ENCODE measurements at places on chromosomes 6 and 20.

GRCh38 chr6:100479179-100480035 lies 14.7 kb upstream of the SIM1 start:
- DNase-seq: no peak

GRCh38 chr6:76435174-76435573 lies 362.7 kb upstream of the IMPG1 start:
- DNase-seq: no peak

- DNase-seq: peak; percentile 31
Measured at GRCh38 chr20:63071541-63072181, 64.9 kb upstream of the BHLHE23 start.

DNA sequence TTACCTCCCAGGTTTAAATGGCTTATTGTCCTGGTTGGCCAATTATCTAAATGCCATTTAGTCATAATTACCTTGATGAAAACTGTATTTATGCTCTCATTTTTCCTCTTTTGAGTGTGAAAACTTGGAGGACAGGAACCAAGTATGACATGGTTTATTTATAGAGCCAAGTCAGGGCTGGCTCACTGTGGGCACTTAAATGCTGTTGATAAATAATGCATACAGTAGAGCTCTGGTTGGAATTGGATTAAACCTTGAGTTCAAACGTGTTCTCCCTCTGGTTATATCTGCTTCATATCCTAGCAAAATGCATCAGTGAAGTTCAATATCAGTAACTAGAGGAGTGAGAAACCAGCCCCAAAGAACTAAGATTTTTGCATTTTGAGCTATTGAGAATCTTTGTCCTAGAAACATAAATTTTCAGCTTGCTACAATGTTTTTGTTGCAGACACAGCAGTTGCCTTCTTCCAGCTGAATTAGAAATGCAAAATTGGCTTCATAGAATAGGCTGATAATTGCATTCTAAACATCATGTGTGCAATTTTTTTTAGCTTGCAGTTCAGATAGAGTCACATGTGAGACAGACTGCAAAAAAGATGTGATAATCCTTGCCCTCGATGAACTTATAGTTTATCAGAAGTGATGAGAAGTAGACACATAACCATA lies 255.8 kb downstream of the BTBD3 start:
- DNase-seq: no peak

DNA sequence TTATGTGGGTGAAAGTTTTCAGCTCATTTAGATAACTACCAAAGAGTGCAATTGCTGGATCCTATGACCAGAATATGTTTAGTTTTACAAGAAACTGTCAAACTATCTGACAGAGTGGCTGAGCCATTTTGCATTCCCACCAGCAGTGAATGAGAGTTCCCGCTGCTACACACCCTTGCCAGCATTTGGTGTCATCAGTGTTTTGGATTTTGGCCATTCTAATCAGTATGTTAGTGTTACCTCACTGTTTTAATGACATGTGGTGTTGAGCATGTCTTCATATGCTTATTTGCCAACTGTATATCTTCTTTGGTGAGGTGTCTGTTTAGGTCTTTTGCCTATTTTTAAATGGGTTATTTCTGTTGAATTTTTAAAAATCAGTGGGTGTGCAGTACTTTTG lies 120.9 kb downstream of the CFAP61 start:
- no peak for DNase-seq

DNA sequence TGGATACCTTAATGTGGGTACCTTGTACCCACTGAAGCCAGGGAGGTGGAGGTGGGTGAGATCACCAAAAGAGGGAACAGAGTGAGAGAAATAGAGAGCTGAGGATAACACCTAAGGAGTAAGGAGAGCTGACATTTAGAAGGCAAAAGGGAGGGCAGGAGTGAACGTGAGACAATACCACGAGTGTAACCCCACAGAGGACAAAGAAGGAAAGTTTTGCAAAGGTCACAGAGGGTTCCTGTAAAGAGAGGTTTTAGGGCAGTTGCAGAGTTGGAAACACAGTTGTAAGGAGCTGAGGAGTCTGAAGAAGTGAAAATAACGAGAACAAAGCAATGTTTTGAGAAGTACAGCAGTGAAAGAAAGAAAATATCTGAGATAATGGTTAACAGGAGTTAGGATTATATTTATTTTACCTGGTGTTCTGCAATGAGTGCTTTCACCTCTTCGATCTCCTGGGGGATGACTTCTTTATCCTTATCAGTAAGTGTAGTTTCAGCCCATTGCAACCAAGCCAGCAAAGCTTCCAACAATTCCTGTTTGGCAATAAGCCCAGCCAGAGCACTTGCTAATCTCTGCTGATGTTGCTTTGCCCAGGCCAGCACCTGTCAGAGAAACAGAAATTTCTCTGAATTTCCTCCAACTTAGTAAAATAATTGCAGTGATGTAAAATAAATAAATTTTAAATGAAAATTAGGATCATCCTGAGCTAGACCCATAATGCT lies 166.8 kb downstream of the DST start:
- DNase-seq: no peak

GRCh38 chr6:101645770-101646169 lies 252.3 kb downstream of the GRIK2 start:
- DNase-seq: no peak

GRCh38 chr20:59944726-59945125 lies 4.5 kb downstream of the FAM217B start:
- DNase-seq: no peak

GRCh38 chr20:62922451-62922921 lies 3.8 kb downstream of the DIDO1 start:
- peak; percentile 67 for DNase-seq

Data from CD4-positive, alpha-beta T cell treated with Interleukin-17A for 4 hours (primary cell).